ENCODE measurements at places on chromosomes 1 and 21.

DNA sequence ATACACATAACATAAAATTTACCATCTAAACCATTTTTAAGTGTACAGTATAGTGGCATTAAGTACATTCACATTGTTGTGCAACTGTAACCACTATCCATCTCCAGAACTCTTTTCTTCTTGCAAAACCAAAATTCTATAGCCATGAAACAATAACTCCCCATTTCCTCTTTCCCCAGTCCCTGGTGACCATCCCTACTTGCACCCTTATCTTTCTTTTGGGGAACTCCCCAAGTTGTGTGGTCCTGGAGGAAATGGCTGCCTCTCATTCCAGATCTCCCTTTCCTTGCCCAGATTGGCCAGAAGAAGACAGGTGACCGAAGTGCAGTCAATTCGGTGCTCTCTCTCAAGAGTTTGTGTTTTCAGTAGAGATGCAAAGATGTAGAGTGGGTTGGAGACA is 389.6 kb upstream of the C1orf87 start:
- no peak for DNase-seq

DNA sequence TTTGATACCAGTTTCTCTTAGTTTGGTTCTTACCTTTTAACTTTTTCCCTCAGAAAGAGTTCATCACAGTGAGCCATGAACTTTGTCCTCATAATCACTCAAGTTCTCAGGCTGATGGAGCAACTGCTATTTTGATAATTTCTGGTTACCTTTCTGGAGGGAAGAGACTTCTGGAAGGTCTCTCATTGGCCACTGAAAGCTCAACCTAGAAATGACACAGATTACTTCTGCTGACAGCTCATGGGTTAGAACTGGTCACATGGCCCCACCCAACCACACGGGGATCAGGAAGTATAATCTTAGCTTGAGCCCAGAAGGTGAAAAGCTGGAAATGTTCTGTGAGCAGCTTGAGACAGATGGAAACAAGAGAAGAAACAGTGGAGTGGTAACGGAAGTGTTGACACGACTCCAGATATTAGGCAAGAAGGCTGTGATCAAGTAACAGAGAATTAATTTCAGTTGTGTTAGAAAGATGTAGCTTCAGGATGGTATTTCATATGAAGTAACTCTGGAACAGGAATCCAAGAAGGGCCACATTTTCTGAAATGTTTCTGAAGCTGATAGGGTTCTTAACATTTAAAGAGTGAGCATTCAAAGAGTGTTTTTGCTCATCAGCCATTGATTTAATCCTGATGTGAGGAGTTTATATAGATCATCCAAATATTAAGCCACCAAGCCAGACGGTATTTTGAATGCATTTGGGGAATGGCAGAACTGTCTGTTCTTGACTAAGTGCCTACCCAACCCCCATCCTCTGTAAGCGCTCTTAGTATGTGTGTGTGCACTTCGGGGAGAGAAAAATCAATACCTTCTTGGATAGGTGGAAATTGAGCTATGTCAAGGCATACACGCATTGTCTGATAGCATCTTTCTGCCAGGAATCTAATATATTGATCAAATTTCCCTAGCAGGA is 21.9 kb upstream of the XPR1 start:
- DNase-seq, result no peak

DNA sequence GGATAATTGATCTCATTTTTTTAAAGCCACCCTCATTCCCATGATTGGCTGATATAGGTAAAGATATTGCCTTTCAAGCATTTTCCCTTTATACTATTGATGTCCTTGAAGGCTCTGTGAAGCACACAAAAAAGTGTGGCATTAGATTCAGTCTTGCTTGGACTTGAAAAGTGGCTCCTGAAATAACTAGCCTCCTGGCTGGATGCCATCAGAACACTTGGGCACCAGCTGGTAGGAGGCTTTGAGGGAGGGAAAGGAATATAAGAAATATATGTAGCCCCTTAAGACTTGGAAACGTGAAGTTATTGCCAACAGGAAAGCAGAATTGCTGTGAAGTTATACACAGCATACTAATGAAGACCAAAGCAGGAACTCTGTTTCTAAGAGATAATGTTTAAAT is 14.1 kb downstream of the MTR start:
- DNase-seq, result no peak

DNA sequence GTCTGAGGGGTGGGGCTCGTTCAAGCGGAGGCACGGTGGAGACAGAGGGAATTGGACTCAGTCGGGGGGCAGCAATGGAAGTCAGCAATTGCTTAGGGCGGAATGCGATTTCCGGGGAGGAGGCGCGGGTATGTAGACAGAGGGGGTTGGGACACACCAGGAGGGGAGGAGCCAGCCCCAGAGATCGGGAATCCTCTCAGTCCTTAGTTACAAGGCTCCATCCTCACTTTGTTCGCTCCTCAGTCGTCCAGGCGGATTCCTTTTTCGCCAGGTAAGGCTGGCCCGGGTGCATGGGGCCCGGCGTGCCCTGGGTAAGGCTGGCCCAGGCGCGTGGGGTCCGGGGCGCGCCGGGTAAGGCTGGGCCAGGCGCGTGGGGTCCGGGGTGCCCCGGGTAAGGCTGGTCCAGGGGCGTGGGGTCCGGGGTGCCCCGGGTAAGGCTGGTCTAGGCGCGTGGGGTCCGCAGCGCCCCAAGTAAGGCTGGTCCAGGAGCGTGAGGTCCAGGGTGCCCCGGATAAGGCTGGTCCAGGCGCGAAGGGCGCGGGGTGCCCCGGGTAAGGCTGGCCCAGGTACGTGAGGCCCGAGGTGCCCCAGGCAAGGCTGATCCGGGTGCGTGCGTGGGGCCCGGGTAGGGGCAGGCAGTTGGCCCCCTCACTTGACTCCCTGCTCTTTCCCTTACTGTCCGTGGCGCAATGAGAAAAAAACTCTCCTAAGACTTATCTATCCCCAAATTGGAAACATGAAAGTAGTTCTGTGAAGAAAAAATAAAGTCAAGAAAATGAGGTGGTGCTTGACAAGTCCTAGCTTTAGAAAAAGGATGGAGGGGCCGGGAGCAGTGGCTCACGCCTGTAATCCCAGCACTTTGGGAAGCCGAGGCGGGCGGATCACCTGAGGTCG is at the start of gene L1TD1:
TSS of gene L1TD1 (plus strand) at position 199 of the 894 bp plus-strand sequence. CDS start 11,780 bp downstream, outside the sequence.
- no peak for DNase-seq

DNA sequence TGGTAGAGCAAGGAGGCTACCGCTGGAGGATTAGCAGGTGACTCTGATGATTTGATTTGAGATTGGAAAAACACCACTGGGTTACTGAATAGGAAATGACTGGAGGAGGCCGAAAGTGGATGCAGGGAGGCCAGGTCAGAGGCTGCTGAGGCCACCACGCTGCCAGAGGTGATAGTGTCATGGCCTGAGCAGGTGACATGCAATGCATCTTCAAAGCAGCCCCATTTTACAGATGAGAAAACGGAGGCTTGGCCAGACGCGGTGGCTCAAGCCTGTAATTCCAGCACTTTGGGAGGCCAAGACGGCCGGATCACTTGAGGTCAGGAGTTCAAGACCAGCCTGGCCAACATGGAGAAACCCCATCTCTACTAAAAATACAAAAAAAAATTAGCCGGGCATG is 12.8 kb downstream of the C1orf167 start:
- no peak for DNase-seq

GRCh38 chr21:35428489-35428888 is 379.4 kb upstream of the RUNX1 start:
- DNase-seq, result no peak

- no peak for DNase-seq
These were observed 124.1 kb downstream of the XCL2 start for GRCh38 chr1:168419736-168420135.

DNA sequence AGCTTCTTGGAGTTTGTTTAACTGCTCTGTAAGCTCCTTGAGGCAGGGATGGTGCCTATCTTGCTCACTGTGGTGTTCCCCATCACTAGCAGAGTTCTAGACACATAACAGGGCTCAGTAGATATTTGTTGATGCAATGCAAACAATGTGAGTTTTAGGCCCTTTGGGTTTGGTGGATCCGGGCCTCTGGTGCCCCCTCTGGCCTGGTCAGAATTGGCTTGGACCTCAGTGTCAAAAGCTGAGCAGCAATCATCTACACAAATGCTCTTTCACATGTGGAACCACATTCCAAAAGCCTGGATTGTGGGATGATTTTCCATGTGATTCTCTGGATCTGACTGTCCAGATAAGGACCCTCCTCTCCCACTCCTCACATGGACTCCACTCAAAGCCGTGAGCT is 53.4 kb upstream of the BCAR3 start:
- no peak for DNase-seq

DNA sequence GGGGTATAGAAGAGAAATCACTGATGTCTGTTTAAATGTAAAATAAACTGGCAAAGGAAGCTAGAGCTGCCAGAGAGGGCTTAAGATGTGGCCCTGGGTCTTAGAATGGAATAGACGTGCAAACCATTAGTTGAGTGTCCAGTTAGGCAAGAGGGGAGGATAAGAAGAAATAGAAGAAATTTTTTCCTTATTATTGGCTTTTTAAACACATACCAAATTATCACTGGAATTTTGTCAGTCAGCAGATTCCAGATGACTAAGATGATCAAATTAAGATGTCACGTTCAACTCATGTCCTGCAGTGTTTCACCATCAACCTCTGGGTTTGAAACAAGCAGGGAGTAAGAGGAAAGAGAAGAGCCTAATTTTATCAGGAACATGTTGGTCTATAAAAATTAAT is 71.6 kb upstream of the C1orf21 start:
- DNase-seq, result no peak

GRCh38 chr1:47298025-47298699 is 15.8 kb downstream of the STIL start:
- DNase-seq, result no peak

DNA sequence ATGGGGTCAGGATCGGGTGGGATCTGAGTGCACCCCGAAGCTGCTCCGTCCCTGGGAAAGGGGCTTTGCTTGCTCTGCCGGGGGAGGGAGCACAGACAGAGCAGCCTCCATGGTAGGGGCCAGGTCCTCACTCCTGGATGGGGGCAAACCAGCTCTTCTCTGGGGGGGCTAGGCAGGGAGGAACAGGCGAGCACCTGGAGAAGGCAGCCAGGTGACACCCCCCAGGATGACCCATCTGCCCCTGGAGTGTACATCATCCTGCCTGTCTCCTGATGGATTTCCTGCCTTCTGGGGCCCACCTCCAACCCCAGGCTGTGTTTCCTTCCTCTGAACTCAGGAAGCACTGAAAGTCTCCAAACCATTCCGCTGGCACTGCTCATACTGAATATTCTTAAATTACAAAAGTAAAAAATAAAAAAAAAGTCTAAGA is 248.0 kb downstream of the RHOU start:
- no peak for DNase-seq

Data from NCI-H187 (cell line).